Spinal cord (tissue), 10 donors: ENCODE measurements at places on chromosomes 1 and 21. TPM values are rescaled to one million over a fixed set of nuclear protein-coding genes. Genes with fewer than 3 reads are reported as not detected.

- no peak for DNase-seq
These were observed 55.6 kb upstream of the FMOD start for GRCh38 chr1:203406446-203407045.

DNA sequence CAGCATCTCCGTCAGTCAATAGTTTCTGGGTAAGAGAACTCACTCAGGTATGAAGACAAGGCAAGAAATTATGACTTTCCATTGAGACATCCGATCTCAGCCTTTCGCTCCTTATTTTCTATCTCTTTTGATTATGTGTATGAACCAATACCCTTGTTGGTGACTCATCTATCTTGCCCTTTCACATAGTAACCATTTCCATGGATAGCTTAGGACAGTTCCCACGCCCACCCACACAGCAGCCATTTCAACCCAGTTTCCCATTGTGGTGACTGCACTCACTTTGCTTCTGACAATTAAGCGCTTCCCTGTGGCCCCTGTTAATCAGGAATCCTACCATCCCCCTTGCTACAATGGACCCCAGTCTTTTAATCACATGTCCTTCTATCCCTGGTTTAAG is 210.6 kb upstream of the ADGRL2 start:
- no peak for DNase-seq

DNA sequence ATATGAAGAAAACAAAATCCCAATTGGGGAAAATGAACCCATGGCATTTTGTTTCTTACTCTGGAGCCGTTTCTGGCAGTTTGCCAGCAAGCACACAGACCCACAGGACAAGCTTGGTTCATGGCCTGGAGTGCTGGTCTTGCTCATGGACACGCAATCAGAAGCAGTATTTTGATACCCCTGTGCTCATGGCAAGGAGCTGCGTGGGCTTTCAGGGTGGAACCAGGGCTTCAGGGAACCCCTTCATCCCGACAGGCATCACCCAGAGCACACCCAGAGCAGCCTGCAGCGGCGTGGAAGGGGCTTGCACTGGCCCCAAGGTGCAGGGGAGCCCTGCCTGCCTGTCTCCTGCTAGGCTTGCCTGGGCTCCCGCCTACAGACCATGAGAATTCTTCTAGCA is 45.4 kb upstream of the PCBP3 start:
- DNase-seq = no peak

DNA sequence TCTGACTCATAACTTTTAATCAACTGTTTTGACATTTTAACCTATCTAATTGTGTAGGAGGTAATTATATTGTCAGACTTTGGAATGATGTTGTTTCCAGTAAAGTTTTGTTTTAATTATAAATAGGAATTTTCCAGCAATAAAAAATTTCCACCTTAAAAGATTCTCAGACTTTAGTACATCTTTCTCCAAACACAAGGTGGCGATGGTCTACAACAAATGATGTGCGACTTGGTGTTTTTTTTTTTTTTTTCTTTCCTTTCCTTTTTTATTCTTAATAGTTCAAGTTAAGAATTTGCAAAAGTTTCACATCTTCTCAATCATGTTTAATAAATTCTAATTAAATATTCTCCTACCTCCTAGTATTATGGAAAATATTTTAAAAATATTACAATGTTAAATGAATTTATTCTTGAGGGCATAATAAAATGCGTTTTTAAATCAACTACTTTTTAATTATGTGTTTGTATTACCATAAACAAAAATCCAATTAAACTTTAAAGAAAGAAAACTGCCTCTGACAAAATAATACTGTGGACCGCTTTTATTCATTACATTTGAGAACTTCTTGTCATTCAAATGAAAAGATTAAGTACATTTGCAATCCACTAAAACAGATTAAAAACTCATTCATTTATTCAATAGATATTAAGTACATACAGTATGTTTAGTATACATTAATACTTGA is 4.4 kb upstream of the ADAMTS1 start:
- DNase-seq = peak; percentile 93

DNA sequence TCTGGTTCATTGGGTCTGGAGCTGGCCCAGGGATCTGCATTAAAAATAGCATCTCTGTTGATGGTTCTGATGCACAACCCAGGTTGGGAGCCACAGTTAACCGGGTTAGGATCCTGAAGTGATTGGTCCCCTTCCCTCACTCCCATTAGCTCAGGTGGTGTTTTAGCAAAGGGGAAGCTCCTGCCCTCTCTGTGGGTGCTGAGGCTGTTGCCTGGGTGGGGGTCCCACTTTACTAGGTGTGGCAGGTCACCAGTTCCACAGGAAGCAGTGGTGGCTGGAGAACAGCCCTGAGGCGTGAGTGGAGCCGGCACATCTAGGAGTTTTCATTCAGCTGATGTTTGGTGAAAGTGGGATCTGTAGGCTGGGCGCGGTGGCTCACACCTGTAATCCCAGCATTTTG is 86.5 kb downstream of the MAN1C1 start:
- no peak for DNase-seq

DNA sequence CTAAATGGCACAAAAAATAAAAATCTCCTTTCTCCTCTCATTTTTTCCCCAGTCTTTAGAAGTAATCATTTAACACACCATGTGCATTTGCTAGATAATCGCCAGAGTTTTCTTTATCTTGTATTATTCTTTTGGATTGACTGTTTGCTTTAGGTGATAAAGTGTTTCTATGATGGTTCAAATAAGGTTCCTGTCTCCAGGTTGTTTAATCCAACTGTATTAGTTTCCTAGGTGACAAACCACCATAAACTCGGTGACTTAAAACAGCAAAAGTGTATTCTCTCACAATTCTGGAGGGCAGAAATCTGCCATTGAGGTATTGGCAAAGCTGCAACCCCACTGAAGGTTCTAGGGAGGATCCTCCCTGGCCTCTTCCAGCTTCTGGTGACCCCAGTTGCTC is 51.6 kb upstream of the B3GALT5 start:
- DNase-seq = no peak

DNA sequence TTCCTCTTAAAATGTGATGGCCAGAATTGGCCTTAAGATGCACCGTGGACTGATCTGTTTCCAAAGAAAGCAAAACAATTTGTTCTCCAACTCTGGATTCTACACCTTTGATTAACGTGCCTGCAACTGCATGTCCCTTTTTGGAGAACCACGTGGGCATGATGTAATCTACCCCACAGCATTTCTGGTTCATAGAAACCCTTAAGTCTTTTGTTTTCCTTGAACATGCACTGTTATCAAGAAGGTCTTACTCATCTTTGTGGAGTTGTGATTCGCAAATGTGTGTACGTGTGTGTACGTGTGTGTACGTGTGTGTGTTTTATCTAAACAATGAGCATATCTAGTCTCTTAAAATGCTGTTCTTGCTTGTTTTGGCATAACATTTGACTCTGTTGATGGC is 57.8 kb downstream of the LPAR3 start:
- DNase-seq = no peak

DNA sequence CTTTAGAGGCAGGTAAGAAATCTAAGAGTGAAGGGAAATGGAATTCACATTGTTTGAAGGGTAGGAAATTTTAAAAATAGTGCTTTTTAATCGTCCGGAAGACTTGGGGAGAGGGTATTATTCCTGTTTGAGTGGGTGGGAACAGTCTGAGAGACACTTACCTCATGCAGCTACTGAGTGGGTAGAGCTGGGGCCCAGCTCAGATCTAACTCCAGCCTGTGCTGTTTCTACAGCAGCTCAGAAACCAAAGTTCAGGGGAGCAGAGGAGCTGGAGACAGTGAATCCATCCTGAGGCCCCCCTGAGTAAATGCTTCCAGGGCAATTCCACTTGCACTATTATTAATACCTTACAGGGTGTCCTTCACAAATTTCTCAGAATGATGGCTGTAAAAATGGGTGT is 63.8 kb downstream of the FGGY start:
- DNase-seq = no peak

- DNase-seq = peak; percentile 95
These were observed 79.2 kb upstream of the WDR26 start for GRCh38 chr1:224513787-224514209.

DNA sequence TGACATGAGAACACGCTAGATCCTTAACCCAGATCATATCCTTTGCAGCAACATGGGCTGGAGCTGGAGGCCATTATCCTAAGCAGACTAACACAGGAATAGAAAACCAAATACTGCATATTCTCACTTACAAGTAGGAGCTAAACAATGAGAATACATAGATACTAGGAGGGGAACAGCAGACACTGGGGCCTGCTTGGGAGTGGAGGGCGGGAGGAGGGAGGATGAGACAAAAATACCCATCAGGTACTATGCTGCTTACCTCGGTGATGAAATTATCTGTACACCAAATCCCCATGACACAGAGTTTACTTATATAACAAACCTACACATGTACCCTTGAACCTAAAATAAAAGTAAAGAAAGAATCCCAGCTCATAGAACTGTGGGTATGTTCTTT is 1.2 kb upstream of the MOB3C start:
- DNase-seq = no peak

DNA sequence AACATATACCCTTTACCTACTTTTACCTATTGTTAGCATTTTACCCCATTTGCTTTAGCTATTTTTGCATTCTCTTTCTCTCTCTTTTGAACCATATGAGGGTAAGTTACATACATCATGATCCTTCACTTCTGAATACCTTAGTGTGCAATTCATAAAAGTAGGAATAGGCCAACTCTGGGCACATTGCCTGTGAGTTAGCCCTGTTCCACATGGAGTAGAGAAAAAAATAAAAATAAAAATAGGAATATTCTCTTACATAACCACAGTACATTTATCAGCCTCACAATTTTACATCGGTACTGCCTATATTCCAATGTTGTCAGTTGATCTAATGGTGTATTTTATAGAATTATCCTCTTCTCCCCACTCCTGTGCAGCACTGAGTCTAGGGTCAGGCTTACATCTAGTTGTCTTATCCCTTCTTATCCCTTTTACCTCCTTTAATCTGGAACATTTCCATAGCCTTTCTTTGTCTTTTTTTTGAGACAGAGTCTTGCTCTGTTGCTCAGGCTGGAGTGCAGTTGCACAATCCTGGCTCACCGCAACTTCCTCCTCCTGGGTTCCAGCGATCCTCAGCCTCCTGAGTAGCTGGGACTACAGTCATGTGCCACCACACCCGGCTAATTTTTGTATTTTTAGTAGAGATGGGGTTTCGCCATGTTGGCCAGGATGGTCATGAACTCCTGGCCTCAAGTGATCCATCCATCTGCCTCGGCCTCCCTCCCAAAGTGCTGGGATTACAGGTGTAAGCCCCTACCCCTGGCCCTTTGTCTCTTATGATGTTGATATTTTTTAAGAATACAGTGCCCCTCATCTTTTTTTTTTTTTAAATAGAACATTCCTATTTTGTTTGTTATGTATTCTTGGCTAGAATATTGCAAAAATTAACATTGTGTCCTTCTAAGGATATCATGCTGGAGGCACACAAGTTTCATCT is 11.1 kb upstream of the SLC30A1 start:
- DNase-seq = no peak

DNA sequence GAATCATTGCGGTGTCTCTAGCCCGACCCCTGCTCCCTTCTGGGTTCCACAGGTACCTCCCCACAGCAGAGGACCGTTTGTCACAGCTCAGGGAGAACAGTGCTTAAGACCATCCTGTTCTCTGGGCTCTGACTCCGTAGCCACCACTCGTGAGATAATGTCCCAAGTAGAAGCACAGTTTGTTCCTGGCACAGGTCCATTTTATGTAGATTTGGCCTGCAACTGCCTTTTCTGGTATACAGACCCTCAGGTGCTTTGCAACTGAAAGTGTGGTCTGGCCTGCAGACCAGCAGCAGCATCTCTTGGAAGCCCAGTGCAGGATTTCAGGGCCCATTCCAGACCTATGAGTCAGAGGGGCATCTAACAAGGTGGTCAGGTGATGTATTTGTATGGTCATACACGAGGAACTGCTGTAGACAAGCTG is 28.4 kb upstream of the TMEM125 start:
- no peak for DNase-seq

DNA sequence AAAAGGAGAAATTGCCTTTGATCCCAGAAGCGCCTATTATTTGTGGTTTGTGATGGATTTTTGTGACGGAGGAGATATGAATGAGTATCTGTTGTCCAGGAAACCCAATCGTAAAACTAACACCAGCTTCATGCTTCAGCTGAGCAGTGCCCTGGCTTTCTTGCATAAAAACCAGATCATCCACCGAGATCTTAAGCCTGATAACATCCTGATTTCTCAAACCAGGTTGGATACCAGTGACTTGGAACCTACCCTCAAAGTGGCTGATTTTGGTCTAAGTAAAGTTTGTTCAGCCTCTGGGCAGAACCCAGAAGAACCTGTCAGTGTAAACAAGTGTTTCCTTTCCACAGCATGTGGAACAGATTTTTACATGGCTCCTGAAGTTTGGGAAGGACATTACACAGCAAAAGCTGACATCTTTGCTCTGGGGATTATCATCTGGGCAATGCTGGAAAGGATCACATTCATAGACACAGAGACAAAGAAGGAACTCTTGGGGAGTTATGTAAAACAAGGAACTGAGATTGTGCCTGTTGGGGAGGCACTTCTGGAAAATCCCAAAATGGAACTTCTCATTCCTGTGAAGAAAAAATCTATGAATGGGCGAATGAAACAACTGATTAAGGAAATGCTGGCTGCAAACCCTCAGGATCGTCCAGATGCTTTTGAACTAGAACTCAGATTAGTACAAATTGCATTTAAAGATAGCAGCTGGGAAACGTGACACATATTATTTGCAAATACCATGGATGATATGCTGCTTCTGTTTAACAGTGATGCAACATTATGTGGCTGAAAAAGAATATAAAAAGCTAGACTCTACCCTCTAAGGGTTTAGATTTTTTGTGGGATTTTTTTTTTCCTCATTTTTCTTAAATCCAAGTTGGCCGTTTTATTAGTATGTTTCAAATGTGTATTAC is 10.5 kb downstream of the PDIK1L start:
- DNase-seq = no peak

- no peak for DNase-seq
These were observed 70.2 kb upstream of the CDC42BPA start for GRCh38 chr1:227388214-227389168.

DNA sequence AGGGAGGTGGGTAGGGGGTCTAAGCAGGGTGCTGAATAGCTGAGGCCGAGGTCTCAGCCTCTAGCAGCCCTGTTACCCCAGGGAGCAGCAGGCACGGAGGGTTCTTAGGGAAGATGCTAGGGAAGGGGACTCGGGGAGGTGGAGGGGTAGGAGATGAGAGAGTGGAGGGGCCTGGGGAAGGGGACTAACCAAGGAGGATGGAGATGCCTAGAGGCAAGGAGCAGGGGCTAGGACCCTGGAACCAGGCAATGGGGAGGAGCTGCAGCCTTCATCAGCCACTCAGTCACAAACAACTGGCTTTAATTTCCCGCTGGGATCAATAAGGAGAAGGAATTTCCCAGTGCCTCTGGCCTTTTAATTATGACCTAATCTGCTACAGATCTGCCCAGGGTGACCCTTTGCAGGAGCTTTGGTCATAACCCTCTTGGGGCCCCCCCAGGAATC is 2.9 kb upstream of the CRABP2 start:
- DNase-seq = no peak

GRCh38 chr21:42013931-42014330 is 3.8 kb upstream of the ZBTB21 start:
- no peak for DNase-seq

ANGPTL1 gene
- total RNA-seq = 15.3 TPM

KCNA3 gene
- total RNA-seq = 11.5 TPM

BGLAP gene
- total RNA-seq = 1.5 TPM

ENSA gene
- 146 TPM for total RNA-seq

NUF2 gene
- total RNA-seq = 13.2 TPM

SMCP gene
- not detected for total RNA-seq

IGSF8 gene
- total RNA-seq = 50.2 TPM

HNRNPCL2 gene
- not detected for total RNA-seq

ZNF683 gene
- total RNA-seq = not detected

SNAP47 gene
- 53.8 TPM for total RNA-seq

OR14K1 gene
- not detected for total RNA-seq

OPTC gene
- total RNA-seq = not detected

SNAPIN gene
- total RNA-seq = 58.0 TPM
